ENCODE measurements at places on chromosomes 5 and 9.

DNA sequence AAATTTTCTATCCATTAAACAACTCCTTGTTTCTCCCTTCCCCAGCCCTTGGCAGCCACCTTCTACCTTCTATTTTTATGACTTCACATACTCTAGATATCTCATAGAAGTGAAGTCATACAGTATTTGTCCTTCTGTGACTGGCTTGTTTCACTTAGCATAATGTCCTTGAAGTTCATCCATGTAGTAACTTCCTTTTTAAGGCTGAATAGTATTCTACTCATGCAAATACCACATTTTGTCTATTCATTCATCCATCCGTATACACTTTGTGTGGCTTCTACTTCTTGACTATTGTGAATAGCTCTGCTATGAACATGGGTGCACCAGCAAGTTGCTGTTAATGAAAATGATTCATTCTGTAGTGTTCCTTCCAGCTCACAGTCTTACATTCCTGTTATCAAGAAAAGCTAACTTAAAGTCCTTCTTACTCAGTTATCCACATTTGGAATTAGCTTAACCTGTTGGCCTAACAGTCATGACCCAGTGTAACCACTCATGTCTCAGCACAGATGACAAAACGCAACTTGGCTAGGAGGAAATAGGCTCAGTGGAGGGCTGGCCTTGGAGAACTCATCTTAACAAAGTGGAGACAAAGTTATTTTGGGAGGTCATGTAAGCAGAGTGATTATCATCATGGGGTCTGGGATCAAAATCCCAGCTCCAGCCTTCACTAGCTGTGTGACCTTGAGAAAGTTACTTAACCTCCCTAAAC is 129.7 kb upstream of the MAP3K1 start:
- DNase-seq: no peak

DNA sequence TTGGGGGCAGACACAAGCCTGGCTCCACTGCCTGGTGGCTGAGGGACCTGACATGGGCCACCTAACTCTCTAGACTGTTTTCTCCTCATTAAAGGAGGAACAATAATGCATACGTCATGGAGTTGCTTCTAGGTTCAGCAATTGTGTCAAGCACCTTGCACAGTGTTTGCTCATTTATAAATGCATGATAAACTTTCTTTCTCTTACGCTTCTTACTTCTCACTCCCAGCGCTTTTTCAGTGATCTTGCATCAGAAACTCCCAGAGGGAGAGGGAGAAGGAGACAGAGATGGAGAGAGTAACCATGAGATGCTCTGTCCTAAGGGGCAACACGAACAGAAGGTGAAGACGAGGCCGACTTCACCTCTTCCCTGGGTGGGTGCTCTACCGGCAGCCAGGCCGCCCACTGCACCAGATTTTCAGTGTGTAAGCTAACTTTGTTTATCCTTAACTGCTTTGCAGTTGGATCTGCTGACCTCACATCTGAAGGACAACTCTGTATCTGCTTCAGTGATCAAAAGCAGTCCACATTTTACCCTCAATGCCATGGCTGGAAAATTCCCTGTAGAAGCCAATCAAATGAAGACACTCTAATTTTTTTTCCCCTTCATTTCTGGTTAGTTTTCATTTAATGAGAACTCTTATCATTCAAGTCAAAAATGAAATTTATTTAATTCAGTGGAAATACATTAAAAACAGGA is 35.3 kb downstream of the MED27 start:
- DNase-seq: no peak

GRCh38 chr5:34487956-34488355 is 168.2 kb upstream of the RAI14 start:
- no peak for DNase-seq

DNA sequence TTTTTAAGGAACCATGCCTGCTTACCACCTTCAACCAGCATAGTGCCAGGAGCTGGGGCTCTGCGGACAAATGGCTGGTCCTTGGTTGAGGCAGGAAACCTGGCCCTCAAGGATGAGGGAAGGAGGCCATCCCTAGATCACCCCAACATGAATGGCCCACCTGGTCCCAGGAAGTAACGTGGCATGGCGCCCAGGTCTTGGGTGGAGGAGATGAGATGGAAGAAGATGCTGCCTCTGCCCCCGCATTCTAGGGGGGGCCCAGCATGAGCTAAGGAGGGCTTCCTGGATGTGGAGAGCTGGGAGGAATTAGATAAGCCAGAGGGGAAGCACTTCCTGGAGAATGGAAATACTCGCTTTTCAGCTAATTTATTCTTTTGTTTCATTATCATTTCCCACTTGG is 95.0 kb downstream of the DAB2IP start:
- DNase-seq: no peak

GRCh38 chr9:23674016-23674585 is 151.9 kb downstream of the ELAVL2 start:
- DNase-seq: no peak

DNA sequence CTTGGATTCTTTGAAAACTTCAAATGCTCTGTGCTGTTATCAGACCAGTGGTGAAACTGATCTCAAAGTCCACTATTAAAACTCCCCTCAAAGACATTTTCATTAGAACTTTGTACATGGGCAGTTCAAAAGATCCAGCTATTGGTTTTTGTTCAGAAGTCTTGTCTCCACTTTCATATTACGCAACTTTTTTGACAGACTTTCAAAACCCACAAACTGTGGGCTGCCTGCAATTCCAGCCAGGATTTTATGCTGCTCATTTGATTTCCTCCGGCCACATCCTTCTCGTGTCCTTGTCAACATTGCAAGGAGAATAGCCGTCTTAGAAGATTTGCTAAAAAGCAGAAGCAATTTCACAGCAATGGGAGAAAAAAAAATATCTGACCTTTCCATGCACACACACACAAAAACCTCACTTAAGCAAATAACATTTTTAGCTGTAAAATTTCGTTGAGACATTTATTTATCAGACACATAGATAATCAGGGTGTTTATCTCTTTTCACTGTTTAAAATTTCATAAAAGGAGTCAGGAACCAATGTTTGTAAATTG is 1990.5 kb downstream of the MAT2B start:
- DNase-seq: no peak

GRCh38 chr9:15371448-15371845 is 51.2 kb upstream of the SNAPC3 start:
- DNase-seq: no peak

- no peak for DNase-seq
Measured at GRCh38 chr5:145903867-145904266, 31.1 kb upstream of the GRXCR2 start.

- DNase-seq: no peak
Measured at GRCh38 chr5:947626-948471, 55.2 kb downstream of the TRIP13 start.

GRCh38 chr9:84869091-84869490 is 199.6 kb downstream of the NTRK2 start:
- no peak for DNase-seq

DNA sequence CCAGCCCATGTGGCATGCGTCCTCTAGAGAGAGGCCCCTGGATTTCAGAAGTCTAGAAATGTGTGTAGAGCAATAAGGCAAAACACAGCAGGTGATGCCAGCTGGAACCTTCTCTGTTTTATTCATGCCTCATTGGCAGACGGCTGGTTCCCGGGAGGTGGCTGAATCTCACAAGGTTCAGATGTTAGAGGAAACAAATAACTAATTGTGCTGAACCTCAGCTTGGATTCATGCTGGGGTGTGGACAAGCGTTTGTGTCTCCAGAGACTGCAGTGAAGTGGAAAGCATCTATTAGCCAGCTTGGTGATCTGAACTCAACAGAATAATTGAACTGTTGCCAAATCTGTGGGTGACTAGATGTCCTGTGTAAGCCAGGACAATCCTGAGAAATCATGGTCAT is 131.1 kb upstream of the NR4A3 start:
- no peak for DNase-seq

DNA sequence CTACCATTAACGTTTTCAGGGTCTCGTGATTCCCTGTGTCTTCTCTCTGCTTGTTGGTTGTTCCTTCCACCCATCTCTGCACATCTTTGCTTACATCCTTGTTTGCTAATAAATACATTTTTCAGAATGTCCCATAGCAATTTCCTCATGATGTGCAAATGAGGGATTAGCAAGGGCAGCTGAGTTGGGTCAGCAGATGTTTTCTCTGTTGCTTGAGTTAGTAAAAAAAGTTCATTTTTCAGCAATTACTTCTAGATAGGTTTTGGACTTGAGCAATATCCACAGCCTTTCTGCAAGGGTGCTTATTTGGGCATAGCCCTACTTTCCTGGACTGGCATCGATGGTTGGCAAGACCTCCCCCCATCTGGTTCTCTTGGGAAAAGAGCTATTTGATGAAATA is 4.8 kb upstream of the TNFSF15 start:
- DNase-seq: no peak

DNA sequence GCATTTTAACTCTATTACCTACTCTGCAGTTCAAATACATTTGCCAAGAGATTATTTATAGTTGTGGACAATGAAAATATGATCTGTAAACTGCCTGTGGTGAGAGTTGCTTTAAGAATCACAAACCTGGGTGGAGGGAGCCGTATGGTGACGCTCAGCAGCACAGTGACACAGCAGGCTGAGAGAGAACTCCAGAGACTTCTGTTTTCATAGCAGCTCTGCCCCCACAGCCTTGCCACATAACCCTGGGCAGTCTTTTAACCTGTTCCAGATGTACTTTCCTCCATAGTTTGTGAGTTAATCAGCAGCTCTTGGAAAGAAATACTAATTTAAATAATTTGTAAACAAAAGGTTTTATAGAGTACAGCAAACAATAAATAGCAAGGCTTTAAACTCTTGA is 450.5 kb downstream of the ELAVL2 start:
- DNase-seq: no peak

DNA sequence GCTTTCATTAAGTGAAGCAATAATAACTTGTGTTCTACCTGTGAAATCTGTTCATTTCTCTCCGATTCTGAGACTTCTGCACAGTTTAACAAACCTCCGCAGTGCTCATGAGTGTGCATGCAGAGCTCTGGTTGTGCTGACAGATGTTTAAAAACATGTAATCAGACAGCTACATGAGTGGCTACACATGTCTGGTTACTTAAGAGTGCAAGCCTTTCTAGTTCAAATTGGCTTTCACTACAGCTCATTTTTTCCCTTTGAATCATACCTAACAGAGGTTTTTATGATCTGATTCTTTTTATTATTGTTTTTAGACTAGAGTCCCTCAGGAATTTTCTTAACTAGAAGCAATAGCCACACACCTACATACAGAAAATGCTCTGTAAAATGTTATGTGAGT is 310.2 kb downstream of the ARRDC3 start:
- no peak for DNase-seq

- DNase-seq: no peak
Measured at GRCh38 chr5:87765009-87765408, 352.3 kb upstream of the CCNH start.

- DNase-seq: no peak
Measured at GRCh38 chr5:144433893-144434292, 263.2 kb downstream of the KCTD16 start.

DNA sequence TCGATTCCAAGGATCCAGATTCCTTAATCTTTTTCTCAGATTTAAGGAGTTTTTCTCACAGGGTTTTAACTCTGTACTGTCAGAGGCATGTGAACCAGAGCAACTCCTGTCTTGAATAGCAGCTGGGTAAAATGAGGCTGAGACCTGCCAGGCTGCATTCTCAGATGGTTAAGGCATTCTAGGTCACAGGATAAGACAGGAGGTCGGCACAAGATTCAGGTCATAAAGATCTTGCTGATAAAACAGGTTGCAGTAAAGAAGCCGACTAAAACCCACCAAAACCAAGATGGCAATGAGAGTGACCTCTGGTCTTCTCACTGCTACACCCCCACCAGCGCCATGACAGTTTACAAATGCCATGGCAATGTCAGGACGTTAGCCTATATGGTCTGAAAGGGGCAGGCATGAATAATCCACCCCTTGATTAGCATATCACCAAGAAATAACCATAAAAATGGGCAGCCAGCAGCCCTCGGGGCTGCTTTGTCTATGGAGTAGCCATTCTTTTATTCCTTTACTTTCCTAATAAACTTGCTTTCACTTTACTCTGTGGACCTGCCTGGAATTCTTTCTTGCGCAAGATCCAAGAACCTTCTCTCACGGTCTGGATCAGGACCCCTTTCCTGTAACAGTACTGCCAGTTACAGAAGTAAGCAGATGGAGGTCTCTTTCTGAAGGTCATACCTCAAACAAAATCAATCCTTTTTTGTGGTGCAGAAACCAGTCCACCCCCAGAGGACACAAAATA is 87.1 kb downstream of the SLC38A9 start:
- no peak for DNase-seq

DNA sequence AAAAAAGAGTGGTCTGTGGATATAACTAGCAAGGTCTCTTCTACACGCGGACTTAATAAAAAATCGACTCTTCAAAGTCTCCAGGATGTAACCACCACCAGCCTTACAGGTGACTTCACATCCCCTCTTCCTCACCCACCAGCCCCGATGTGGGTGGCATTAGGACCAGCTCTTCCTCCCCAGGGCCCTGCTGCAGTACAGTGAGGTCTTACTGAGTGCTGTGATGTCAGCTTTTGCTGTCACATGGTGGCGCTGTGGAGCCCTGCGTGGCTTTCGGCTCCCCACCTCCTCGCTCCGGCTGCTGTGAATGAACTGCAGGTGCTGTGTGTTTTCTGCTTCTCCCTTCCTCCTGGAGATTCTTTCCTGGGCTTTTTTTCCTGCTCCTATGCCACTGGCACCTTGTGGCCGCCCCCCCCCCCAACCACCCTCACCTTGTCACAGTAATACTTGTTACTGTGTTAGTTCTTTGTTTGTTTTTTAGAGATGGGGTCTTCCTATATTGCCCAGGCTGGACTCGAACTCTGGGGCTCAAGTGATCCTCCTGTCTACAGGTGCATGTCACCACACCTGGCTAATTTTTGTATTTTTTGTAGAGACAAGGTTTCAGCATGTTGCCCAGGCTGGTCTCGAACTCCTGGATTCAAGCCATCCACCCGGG is 15.8 kb upstream of the RAPGEF1 start:
- peak; percentile 95 for DNase-seq

- DNase-seq: no peak
Measured at GRCh38 chr5:135050244-135050767, 16.3 kb upstream of the PITX1 start.

GRCh38 chr9:98890256-98890655 is 53.5 kb upstream of the COL15A1 start:
- no peak for DNase-seq

GRCh38 chr5:172497591-172498255 is 43.4 kb upstream of the SH3PXD2B start:
- DNase-seq: no peak

GRCh38 chr5:17329571-17329970 is 112.1 kb downstream of the BASP1 start:
- no peak for DNase-seq

All from neural crest cell (in vitro differentiated cells).